ENCODE measurements at places on chromosomes 2 and 18.
A peak's percentile ranks its signal among the peaks of the same experiment; 100 is the strongest.

DNA sequence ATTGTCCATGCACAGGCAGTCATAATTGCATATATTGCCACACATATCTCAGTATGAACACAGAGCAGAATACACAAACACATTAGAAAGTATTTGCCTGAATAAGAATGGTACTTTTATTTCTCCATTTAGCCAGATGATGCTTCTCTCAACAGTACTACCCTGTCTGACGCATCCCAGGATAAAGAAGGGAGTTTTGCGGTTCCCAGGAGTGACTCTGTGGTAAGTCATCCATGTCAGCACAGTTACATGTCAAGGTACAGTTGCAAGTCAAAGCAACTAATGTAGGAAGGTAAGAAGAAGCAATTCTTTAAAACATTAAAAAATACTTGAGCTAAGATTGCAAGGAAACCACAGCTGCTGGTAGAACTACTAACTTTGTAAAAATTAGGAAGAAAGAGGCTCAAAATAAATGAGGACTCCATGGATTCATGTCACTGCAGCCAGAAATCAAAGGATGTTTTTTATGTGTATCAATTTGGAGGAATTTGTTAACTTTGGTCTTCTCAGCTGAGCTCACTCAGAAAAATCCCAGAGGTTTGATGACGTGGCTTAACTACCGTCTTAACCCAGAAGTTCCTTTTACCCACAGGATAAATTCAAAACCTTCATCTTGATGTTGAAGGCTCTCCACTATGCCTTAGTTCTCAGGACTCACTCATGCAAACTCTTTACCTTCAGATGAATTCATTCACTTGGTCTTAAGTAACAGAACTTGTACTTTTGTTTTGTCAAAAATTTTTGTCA lies 130.3 kb downstream of the ARHGAP28 start:
- no peak for DNase-seq

GRCh38 chr18:61530681-61531080 lies 197.5 kb downstream of the CDH20 start:
- DNase-seq = no peak

DNA sequence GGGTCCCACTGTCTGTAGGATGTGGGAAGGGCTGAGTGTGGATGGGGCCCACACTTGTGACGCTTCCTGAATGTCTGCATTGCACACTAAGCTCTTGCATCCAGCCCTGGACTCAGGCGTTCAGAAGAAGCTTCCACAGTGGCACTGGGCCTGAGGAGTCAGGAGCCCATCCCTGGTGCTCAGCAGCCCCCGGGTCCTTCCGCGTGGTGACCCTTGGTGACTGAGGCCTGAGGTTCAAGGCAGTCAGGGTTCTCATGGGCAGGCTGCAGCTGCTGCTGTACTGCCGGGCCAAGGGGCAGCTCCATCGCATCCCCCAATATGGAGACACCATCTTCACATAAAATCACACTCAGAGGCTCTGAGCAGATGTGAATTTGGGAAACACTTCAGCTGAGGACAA lies 65.8 kb upstream of the TUBA3E start:
- DNase-seq = no peak

GRCh38 chr2:61354543-61355197 lies 116.2 kb downstream of the USP34 start:
- DNase-seq = no peak

- no peak for DNase-seq
Measured at GRCh38 chr18:42258301-42258965, 303.4 kb downstream of the PIK3C3 start.

DNA sequence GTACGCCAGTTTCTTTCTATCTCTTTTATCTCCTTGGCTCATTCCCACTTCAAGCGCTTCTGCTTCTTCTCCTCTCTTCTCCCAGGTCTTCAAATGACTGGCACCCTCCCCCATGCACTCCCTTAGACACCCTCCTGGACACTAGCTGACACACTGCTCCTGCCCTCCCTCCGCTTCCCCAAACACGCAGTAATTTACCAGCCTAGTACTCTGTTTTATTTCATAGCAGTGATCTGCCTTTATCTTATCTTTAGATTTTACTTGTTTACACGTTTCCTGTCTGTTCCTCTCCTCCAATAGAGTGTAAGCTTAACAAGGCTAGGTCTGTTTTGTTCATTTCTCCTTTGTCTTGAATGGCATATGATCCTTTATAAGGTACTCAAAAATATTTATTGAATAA lies 93.9 kb downstream of the SCN3A start:
- DNase-seq = peak; percentile 71

GRCh38 chr2:88654714-88655113 lies 27.4 kb upstream of the EIF2AK3 start:
- DNase-seq = peak; percentile 37

DNA sequence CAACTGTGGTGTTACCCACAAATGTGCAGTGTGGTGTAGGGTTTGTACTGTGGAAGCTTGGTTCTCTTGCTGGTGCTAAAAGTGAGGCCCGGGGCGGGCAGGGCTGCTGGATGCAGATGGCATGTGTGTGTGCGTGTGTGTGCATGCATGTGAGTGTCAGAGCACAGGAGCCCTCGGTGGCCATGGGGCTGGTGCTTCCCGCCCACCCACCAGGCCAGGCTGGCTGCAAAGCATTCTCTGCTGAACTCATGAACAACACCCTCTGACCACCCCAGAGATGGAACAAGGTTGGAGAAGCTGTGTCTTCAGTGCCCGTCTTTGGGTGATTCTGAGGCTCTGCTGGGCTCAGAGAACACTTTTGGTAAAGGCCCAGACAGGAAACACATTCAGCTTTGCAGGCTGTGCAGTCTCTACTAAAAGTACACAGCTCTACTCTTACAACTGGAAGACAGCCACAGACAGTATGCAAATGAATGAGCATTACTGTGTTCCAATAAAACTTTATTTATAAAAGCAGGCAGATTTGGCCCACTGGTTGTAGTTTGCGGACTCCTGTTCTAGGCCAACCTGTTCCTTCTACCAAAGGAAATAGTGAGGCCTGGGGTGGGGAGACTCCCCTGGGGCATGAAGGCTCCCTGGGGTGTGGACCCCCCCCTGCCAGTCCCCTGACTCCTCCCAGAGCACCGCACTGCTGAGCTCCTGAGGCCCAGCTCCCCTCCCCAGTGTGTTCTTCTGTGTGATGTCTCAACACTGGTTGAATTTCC lies 225.3 kb upstream of the HDAC4 start:
- no peak for DNase-seq

GRCh38 chr2:231648579-231649174 lies 56.0 kb downstream of the TEX44 start:
- peak; percentile 74 for DNase-seq

GRCh38 chr2:225122583-225123486 lies 80.6 kb upstream of the DOCK10 start:
- peak; percentile 24 for DNase-seq

- no peak for DNase-seq
Measured at GRCh38 chr2:168666339-168666738, 136.1 kb upstream of the NOSTRIN start.

- DNase-seq = peak; percentile 87
Measured at GRCh38 chr18:8706791-8707555, 1.6 kb downstream of the MTCL1 start.

- peak; percentile 94 for DNase-seq
Measured at GRCh38 chr18:58578835-58579560, 49.9 kb downstream of the ALPK2 start.

DNA sequence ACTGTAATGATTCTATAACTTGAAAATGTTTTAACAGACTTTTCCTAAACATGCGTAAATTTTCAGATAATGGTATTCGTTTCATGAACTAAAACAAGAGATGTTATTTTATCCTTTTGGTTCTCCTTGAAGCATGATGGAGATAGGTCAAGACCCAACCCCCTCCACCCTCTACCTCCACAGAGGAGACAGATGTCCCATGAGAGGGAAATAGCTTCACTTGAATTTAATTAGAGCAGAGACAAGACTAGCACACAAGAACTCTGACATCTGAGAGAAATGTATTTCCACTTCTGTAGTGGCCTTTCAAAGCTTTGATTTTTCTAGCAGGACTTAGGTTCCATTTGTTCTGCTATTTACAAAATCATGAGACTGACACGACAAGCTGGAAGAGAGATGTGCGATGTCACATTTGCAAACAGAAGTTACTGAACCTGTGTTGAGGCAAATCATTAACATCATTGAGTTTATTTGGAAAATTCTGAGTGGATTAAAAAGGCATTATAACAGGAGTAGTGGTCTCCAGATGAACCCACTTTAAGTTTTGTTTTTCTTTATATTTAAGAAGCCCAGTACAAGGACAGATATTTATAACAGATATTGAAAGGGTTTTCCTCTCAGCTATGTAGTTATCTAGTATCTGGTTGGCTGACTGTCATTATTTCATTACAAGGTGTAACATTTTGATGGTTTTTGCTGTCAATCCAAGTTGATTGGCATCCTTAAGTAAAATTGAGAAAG lies 276.2 kb downstream of the ASXL3 start:
- no peak for DNase-seq

GRCh38 chr2:66387016-66387753 lies 47.7 kb upstream of the MEIS1 start:
- no peak for DNase-seq

DNA sequence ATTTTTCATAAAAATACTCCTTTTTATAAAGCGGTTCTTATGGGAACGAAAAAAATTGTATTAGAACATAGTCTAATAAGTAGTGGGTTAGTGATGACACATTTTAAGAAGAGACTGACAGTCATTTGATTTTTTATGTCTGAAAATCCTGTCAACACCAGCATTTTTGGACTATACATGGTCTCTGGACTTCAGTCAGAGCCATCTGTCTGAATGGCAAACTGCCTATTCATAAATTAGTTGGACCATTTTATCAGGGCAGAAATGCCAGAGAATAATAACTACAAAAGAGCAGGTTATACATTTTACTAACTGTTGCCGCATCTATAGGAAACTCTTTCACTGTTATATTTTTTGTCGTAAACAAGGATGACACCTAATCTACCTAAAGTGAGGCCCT lies 437.6 kb downstream of the ZNF804A start:
- DNase-seq = no peak

- no peak for DNase-seq
Measured at GRCh38 chr2:127421116-127421800, 3.0 kb downstream of the PROC start.

DNA sequence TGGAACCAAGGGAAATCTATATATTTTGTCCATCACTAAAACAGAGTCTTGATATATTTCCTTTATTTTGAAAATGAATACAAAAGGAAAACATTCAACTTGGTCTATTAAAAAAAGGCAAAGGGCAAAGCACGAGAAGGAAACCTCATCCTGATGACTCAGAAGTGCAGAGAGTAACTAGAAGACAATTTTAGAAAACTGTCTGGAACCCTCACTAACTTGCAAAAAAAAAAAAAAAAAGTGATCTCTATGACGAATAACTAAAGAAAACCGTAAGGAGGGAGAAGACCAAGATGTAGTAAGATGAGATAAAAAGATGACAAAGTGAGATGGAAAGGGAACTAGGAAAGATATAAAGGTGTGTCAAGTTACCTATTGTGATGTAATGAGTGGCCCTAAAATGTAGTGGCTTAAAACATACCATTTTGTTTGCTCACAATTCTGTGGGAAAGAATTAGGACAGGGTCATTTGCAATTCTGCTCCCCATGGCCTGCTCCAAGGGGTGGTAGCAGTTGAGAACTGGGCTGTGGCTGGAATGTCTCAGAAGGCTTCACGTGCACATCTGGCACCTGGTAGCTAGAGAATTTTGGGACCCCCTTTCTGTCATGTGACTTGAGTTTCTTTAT lies 303.0 kb downstream of the DYSF start:
- DNase-seq = peak; percentile 42

DNA sequence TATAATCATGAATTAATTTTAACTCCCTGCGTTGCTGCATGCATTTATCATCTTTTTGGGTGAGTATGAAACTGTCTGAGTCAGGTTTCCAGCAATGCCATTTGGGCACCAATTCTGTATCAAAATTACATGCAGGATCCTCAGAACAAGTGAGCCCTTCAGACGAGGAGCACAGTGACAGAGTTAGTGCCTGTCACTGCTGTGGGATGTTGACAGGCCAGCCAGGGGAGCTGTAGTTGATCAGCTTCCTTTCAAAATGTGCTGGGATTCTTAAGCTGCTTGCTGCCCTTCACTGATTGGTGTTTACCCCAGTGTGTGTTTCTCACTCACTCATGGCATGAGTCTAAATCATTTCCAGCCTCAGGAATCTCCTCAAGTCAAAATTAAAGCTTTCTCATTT lies 109.2 kb downstream of the TPGS2 start:
- no peak for DNase-seq

- peak; percentile 72 for DNase-seq
Measured at GRCh38 chr18:24271381-24272228, 126.0 kb downstream of the OSBPL1A start.

- DNase-seq = no peak
Measured at GRCh38 chr2:122531290-122532071, 776.0 kb downstream of the TSN start.

DNA sequence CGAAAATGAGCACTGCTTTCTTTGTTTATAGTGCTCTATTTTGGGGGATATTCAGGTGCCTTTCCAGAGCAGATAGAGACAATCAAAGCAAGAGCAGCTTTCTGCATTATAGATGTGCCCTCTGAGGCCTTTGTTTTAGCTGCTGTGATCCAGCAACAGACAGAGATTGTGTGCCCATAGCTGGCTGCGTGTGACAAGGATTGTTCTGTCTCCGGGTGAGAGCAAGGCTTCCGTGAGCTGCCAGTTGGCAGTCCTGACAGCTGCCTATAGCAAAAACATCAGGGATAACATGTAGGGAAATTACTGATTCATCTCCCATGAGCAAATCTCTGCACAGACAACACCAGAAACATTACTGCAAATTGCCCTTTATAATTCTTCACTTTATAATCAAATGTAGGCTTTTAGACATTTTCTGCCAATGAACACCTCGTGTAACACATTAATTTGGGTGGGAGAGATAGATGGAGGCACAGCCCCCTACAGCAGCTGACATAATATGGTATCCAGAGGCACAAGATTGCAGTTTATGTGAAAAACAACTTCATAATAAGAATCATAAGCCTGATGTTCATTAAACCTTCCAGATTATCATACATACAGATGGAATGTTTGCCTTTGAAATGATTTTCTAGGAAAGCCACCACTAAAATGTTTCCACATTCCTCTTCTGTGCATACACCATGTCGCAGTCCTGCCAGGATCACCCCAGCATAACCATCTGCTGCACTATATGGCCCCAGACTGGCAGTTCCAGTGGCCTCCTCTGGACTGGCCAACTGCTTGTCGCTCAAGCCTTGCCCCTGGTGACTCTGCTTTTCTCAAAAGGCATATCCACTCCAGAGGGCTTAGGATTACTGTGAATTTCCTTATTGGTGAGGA lies 131.2 kb downstream of the TRIB2 start:
- DNase-seq = no peak

DNA sequence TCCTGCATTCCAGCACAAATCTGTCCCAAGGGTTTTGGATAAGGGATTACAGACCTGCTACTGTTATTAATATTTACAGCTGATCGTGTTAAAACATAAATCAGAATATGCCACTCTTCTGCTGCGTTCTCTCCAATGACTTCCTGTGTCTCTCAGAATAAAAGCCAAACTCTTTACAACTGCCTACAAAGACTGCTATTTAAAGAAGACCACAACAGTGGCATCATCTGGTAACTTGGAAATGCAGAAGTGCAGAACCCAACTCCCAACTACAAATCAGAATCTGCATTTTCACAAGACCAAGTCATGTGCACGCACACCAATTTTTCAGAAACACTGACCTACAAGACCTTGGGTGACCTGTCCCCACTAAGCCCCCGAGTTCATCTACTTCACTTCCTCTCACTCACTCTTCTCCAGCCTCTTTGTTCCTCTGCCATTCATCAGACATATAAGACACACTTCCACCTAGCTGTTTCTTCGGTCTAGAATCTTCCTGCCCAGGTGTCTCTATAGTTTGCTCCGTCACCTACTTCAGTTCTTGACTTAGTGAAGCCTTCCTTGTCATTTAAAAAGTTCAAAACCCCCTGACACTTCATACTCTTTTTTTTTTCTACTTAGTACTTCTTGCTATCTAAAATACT lies 36.0 kb downstream of the CHN1 start:
- DNase-seq = no peak
